Natural killer cell (primary cell): ENCODE measurements at places on chromosomes 5 and 9. TPM values are rescaled to one million over a fixed set of nuclear protein-coding genes. Genes with fewer than 3 reads are reported as not detected.
A peak's percentile ranks its signal among the peaks of the same experiment; 100 is the strongest.

DNA sequence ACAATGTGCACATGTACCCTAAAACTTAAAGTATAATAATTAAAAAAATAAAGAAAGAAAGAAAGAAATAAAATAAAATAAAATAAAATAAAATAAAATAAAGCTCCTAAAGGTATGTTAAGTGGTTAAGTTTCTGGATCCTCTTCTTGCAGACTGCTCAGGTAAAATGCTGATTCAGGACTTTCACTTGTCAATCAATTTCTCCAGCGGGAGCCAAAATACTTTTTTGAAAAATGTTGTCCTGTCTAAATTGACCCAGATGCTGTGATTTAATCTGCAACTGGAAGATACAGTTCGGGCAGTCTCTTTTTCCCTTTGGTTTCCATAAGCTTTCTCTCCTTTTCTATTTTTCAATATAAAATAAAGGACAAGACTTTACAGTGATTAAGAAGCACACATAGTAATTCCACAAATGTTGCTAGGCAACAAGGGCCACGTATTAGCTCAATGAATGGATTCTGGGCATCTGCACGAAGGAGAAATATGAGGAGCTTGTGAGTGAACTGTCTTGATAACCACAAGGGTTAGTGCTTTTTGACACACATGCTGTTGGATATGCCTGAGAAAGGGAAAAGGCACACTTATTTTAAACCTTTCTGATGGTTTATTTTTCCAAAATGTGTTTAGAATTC is 38.6 kb downstream of the HTR4 start:
- H3K4me1 ChIP-seq, result peaks cover 6% of the 10 kb centered on the region
- H3K36me3 ChIP-seq, result no peaks in the 10 kb centered on the region
- H3K27ac ChIP-seq, result no peak overlapping the region

DNA sequence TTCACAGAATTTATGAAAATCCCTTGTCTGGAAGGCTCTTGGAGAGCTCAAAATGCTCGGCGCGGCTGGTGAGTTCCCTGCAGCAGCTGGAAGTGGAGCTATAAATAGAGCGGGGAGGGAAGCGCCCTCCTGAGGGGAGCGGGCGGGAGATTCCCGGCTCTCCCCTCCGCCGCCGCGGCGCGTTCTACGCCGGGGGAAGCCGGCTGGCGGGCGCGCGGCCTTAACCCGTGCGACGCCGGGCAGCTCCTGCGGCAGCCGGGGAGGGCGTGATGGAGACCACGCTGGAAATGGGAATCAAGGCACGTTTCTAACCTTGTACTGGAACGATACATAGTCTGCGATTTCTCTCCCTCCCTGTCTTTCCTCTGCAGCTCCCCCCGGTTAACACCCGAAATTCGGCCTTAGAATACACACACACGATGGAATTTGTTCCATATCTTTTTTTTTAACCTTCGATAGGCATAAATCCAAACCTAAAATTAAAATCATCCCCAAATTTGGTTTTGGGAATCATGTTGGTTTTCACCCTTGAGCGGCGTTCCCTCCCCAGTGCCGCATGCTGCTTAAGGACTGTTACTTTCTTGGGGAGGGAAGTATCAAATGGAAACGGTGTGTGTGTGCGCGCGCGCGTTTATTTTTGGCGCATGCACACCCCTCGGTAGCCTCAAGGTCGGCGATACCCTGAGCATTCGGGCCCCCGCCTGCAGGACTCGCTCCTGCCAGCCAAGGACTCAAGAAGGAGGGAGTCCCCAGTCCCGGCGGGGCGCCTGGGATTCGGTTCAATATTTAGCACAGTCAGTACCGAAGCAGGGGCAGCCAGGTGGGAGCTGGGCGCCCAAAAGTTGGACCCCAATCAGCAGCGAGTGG is 306.3 kb upstream of the KCNN2 start:
- no peaks in the 10 kb centered on the region for H3K4me1 ChIP-seq
- H3K27me3 ChIP-seq, result peaks cover 5% of the 10 kb centered on the region
- no peak overlapping the region for H3K4me3 ChIP-seq
- no peak overlapping the region for H3K27ac ChIP-seq

GRCh38 chr5:174317256-174317894 is 271.9 kb downstream of the NSG2 start:
- H3K36me3 ChIP-seq, result no peaks in the 10 kb centered on the region
- no peak for DNase-seq
- H3K27ac ChIP-seq, result no peak overlapping the region
- no peaks in the 10 kb centered on the region for H3K4me1 ChIP-seq

GRCh38 chr9:135587658-135588057 is 26.1 kb downstream of the PAEP start:
- no peak overlapping the region for H3K4me3 ChIP-seq
- peaks cover 2% of the 10 kb centered on the region for H3K27me3 ChIP-seq
- H3K4me1 ChIP-seq, result no peaks in the 10 kb centered on the region
- no peaks in the 10 kb centered on the region for H3K36me3 ChIP-seq

GRCh38 chr9:16039218-16039987 is 486.6 kb downstream of the CCDC171 start:
- no peaks in the 10 kb centered on the region for H3K4me1 ChIP-seq
- H3K4me3 ChIP-seq, result no peak overlapping the region
- no peak for DNase-seq
- H3K27me3 ChIP-seq, result no peaks in the 10 kb centered on the region
- H3K36me3 ChIP-seq, result no peaks in the 10 kb centered on the region
- no peak overlapping the region for H3K27ac ChIP-seq

GRCh38 chr9:95777136-95777535 is 98.4 kb upstream of the ERCC6L2 start:
- no peak overlapping the region for H3K27ac ChIP-seq
- no peaks in the 10 kb centered on the region for H3K36me3 ChIP-seq

GRCh38 chr9:136391737-136392537 is 8.0 kb downstream of the SNAPC4 start:
- no peak overlapping the region for H3K27ac ChIP-seq
- DNase-seq, result no peak
- H3K27me3 ChIP-seq, result no peaks in the 10 kb centered on the region
- peaks cover 62% of the 10 kb centered on the region for H3K36me3 ChIP-seq

GRCh38 chr5:35854248-35854647 is 2.4 kb upstream of the IL7R start:
- H3K27ac ChIP-seq, result peak overlapping the region; percentile 96
- peaks cover 21% of the 10 kb centered on the region for H3K4me1 ChIP-seq

GRCh38 chr9:34644766-34645314 is 1.6 kb upstream of the GALT start:
- peaks cover 18% of the 10 kb centered on the region for H3K36me3 ChIP-seq
- H3K27ac ChIP-seq, result no peak overlapping the region
- H3K4me3 ChIP-seq, result no peak overlapping the region
- H3K27me3 ChIP-seq, result no peaks in the 10 kb centered on the region
- no peak for DNase-seq

DNA sequence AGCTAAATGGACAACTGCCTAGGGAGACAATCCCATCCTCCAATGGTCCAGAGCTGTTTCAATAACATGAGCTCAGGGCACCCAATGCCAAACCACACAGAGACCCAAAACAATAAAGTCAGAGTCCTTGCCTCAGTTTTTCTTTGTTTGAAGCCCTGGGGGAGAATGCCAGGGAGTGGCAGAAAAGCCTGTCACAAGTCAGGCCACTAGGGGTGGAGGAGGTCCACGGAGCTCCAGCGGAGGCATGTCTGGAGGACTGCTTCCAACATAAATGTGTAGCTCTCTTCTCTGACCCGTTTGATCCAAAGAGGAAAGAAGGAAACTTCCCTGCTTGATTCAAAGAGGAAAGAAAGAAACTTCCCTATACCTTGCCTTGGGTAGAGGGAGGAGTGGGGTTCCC is 175.3 kb downstream of the HSPA4 start:
- H3K4me1 ChIP-seq, result no peaks in the 10 kb centered on the region
- H3K27ac ChIP-seq, result no peak overlapping the region
- H3K36me3 ChIP-seq, result no peaks in the 10 kb centered on the region
- H3K4me3 ChIP-seq, result no peak overlapping the region
- no peak for DNase-seq

DNA sequence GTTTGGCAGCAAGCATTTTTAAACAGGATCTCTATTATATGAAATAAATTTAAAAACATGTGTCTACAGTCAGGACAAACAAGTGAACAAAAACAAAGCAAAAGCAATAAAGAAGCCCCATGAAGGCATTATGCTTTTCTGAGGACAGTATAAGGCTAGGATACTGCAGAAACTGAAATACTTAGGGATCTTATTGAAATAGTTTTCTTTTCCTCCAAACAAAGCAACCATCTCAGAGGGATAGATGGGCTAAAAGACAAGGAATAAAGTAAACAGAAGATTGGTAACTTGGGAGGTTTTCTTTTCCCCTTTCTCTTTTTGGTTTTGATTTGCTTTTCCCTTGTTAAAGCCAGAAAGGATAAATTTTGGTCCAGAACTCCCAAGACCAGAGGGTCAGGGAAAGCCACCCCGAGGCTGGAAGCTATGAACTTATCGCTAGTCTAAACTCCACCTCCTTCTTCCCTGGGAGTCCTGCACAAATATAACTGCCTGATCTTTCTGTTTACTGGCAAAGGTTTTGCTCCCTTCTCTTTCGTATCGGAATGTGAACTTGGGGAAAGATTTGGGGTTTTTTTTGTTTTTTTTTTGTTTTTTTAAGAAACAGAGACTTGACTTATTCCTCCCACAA is 164.0 kb downstream of the GHR start:
- no peak overlapping the region for H3K4me3 ChIP-seq
- no peak overlapping the region for H3K27ac ChIP-seq
- H3K27me3 ChIP-seq, result no peaks in the 10 kb centered on the region
- DNase-seq, result no peak
- H3K4me1 ChIP-seq, result no peaks in the 10 kb centered on the region

- H3K4me1 ChIP-seq, result peaks cover 6% of the 10 kb centered on the region
- H3K36me3 ChIP-seq, result no peaks in the 10 kb centered on the region
- H3K27me3 ChIP-seq, result no peaks in the 10 kb centered on the region
- H3K27ac ChIP-seq, result no peak overlapping the region
- H3K4me3 ChIP-seq, result no peak overlapping the region
Measured at GRCh38 chr5:78754655-78755054, 106.1 kb upstream of the LHFPL2 start.

GRCh38 chr9:6893350-6894131 is 135.8 kb downstream of the KDM4C start:
- H3K27ac ChIP-seq, result no peak overlapping the region
- DNase-seq, result no peak
- no peaks in the 10 kb centered on the region for H3K27me3 ChIP-seq
- H3K4me3 ChIP-seq, result no peak overlapping the region
- H3K4me1 ChIP-seq, result peaks cover 18% of the 10 kb centered on the region

DNA sequence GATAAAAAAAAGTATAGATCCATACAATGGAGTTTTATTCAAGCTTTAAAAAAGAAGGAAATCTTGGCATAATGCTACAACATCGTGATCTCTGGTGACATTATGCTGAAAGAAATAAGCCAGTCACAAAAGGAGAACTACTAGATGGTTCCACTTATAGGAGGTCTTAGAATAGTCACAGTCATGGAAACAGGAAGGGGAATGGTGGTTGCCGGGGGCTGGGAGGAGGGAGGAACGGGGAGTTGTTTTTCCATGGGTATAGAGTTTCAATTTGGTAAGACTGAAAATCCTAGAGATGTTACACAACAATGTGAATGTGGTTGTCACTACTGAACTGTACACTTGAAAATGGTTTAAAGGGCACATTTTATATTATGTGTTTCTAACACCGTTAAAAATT is 94.5 kb downstream of the CFAP90 start:
- no peak for DNase-seq
- no peak overlapping the region for H3K4me3 ChIP-seq
- H3K36me3 ChIP-seq, result no peaks in the 10 kb centered on the region
- H3K4me1 ChIP-seq, result no peaks in the 10 kb centered on the region
- H3K27ac ChIP-seq, result no peak overlapping the region
- no peaks in the 10 kb centered on the region for H3K27me3 ChIP-seq

FYB1 gene
- total RNA-seq, result 295 TPM

FREM1 gene
- total RNA-seq, result 0.05 TPM

MLLT3 gene
- total RNA-seq, result 24.3 TPM

CNTNAP3 gene
- not detected for total RNA-seq

KCTD16 gene
- 0.16 TPM for total RNA-seq

GFI1B gene
- total RNA-seq, result 0.41 TPM
